ENCODE measurements at places on chromosomes 3 and 15. TPM values are rescaled to one million over a fixed set of nuclear protein-coding genes. Genes with fewer than 3 reads are reported as not detected.

Gene CLPX
- 46.7 TPM for total RNA-seq

Gene DLG1
- total RNA-seq, result 79.3 TPM

Gene ZNF148
- total RNA-seq, result 35.9 TPM

Gene TPRG1
- total RNA-seq, result 6.5 TPM

Gene CHRNA3
- not detected for total RNA-seq

Gene CAMK2N2
- total RNA-seq, result not detected

Gene RARRES1
- 19.5 TPM for total RNA-seq

Gene CCK
- not detected for total RNA-seq
